CD4-positive, alpha-beta T cell (primary cell): ENCODE measurements at places on chromosomes 13 and 19.

DNA sequence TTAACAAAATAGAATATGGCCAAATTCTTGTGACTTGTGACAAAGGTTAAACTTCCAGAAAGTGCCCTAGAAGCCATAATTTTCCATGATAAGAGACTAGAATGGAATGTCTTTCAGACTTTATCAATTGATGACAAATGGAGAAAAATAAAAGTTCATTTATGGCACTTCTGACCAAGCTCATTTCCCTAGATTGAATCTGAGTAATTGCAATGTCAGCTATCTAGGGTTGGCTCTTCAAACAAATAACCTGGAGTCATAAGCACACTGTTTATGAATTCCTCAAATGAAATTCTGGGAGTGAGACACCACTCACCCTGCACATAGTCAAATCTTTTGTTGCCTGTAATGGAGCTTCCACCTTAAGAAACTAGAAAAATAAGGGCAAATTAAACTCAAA, 11.4 kb downstream of the ARHGEF7 start:
- no peak for DNase-seq

- peak; percentile 5 for DNase-seq
These were observed 1.7 kb downstream of the PCDH8 start for GRCh38 chr13:52846567-52847321.

GRCh38 chr19:33064792-33065550, at the start of gene RHPN2:
RHPN2 (minus strand) TSS chr19:33064888; CDS start chr19:33064852, 36 bp downstream.
- DNase-seq = no peak

GRCh38 chr13:23617551-23618024, 47.4 kb downstream of the TNFRSF19 start:
- DNase-seq = no peak

DNA sequence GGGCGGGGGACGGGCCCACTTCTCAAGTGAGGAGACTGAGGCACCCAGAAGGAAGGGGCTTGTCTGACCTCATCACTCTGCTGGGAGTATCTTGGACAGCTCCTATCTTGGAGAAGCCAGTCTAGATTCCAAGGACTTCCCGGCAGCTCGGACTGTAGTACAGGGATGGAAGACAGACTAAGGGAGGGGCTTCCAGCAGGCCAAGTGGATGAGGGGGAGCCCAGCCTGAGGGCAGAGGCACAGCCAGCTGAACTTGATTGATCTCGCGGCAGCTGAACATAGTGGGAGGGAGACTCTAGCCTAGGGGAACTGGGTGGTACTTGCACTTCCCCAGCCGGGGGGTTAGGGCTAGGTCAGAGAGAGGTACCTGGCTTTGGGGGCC, 711 bp downstream of the CILP2 start:
- no peak for DNase-seq

DNA sequence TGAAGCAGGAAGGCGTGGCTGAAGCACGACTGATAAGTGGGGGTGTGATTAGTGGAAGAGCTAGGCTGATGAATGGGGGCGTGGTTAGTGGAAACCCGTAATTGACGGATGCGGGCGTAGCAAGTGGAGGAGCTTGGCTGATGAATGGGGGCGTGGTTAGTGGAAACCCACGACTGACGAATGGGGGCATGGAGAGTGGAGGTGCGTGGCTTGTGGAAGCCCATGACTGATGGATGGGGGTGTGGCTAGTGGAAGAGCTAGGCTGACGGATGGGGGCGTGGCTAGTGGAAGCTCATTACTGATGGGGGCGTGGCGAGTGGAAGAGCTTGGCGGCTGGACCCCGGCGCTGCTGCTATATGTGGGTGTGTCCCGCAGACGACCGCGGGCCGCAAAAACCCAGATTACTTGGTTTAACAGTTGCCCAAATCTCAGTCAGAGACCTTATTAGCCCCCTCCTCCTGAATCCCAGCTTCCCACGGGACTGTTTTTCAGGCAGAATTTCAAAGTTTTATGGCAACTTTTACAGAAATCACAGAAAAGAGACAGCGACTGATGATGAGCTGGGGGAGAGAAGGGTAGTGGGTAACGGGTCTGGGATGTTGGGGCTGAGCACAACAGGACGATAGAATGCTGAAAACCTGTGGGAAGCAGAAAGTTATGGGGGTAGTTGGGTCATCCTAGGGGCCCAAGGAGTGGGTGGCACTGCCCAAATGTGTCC, 9.0 kb upstream of the MEIS3 start:
- DNase-seq = peak; percentile 96
